ENCODE measurements at places on chromosomes 11 and 22.

GRCh38 chr22:23072077-23072910, 2.0 kb downstream of the GNAZ start:
- no peak for DNase-seq

DNA sequence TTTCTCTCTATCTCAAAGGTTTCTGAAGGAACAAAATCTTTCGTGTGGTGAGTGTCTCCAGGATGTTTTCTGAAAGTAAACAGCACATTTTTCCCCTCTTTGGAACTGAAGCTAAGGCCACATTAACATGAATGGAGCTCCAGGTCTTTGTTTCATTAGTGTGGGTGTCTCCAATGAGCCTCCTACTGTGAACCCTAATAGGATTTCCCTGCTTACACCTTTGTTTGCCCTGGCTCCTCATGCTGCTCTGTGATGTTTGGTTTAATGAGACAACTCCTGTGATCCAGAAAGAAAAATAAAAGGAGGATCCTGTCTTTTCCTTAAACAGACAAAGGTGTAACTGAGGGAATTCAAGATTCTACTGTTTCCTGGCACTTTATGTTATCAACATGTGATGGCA, 76.9 kb upstream of the SLC6A5 start:
- no peak for DNase-seq

DNA sequence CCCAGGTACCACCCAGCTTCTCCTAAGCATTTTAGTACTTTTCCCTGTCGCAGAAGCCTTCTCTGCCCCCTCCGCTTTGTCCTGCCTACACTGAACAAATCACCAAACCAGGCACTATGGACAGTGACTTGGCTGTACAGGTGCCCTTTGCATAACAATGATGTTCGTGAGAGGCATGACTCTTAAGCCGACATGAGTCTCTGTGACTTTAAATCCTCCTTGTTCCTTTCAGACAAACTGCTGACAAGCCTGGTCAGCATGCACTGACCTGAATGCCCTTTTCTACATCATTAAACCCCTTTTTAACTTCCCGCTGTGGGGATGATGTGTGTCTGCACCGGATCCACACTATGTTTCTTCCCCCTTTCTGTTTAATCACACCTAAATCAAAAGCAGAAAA, 16.6 kb downstream of the CAVIN3 start:
- no peak for DNase-seq

DNA sequence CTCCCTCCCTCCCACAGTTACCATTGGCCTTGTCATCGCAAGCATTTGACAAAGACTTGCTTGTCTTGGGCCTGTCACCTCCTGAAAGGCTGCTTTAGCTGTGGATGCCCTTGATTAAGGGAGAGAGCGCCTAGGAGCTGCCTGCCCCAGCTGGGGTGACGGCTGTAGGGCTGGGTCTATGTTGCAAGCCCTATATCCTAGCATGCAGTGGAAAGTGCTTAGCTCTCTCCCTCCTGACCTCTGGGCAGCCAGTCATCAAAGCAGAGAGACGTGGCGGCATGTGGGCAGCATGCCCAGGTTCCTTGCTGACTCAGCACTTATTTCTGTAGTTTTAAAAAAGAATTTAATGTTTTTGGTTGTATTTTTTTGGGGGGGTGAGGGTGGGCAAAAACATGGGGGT, 75.9 kb downstream of the BARX2 start:
- DNase-seq, result no peak

GRCh38 chr11:114684636-114685035, 6.3 kb downstream of the NXPE2 start:
- no peak for DNase-seq

- no peak for DNase-seq
Measured at GRCh38 chr11:1917523-1918435, 1.7 kb upstream of the TNNT3 start.

- DNase-seq, result no peak
Measured at GRCh38 chr11:110955776-110956175, 243.5 kb upstream of the ARHGAP20 start.

DNA sequence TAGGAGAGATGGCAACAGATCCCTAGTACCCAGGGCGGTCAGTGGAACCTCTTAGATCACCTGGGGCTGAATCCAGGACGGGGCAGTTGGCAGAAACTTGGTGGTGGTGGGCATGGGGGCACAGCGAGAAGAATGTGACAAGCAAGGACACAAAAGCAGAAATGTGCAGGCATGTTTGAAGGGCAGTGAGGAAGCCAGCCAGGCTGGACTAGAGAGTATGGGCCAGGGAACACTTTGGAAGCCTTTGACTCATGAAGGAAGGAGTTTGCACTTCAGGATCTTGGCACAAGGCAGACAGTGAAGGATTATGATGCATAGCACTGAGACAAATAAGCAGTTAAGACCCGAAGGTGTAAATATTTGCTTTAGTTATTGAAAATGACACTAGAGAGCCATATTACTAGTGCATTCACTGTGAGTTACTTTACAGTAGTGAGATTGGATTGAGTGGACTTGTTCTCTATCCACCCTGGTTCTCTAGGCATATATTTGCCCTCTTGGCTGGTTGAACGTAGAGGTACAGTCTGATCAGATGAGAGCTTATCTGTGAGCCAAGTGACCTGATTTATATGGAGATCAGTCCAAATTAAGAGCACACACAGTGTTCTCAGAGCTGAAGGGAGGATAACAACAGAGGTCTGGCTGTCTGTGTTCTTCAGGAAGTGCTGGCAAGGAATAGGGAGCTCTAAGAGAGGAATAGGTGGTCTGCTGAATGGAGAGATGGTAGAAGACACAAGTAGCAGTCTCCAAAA, 210.4 kb downstream of the SNX19 start:
- DNase-seq, result no peak

- DNase-seq, result no peak
Measured at GRCh38 chr22:48098243-48098920, 1335.9 kb downstream of the TBC1D22A start.

- no peak for DNase-seq
Measured at GRCh38 chr11:64241241-64241490, 271 bp downstream of the FKBP2 start.

Data from iPS DF 19.7 (cell line).